ENCODE measurements at places on chromosomes 2 and 18.

GRCh38 chr2:31075431-31075830 lies 62.8 kb downstream of the GALNT14 start:
- DNase-seq, result no peak

DNA sequence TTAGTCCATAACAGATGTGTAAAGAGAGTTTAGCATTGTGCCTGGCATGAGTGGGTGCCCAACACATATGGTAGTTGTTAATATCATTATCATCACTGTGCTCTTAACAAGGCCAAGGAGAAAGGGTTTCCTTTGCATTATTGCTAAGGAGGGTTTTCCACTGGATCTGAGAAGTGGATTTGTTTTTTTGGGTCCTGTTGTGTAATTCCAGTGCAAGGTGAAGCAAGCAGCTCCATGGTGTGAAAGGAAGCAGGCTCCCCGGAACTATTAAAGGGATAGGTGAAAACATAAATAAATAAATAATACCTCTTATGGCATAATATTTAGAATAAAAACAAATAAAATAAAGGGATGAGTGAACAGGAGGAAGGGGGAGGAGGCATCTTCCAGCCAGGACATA lies 65.3 kb downstream of the MTCL1 start:
- no peak for DNase-seq

GRCh38 chr18:31042406-31043181 lies at the start of gene DSC3:
DSC3 (minus strand) TSS chr18:31042742; CDS start chr18:31042660, 82 bp downstream.
- no peak for DNase-seq

DNA sequence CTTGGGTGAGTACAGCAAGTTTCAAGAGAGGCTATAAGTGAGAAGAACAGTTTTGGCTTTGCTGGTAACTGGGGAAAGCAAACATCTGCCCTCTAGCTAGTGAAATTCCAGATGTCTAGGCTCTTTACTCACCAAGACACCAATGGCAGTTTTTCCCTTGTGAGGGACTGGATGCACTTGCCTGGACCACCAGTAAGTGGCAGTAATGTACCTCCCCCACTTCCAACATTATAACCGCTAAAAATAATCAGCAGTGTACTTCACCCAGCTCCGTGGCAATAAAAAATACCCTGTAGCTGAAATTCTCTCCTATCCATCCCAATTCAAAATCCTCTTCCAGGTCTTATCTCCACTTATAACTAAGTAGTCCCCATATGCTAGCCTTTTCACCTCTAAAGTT lies 383.9 kb downstream of the ARHGAP15 start:
- DNase-seq, result no peak

DNA sequence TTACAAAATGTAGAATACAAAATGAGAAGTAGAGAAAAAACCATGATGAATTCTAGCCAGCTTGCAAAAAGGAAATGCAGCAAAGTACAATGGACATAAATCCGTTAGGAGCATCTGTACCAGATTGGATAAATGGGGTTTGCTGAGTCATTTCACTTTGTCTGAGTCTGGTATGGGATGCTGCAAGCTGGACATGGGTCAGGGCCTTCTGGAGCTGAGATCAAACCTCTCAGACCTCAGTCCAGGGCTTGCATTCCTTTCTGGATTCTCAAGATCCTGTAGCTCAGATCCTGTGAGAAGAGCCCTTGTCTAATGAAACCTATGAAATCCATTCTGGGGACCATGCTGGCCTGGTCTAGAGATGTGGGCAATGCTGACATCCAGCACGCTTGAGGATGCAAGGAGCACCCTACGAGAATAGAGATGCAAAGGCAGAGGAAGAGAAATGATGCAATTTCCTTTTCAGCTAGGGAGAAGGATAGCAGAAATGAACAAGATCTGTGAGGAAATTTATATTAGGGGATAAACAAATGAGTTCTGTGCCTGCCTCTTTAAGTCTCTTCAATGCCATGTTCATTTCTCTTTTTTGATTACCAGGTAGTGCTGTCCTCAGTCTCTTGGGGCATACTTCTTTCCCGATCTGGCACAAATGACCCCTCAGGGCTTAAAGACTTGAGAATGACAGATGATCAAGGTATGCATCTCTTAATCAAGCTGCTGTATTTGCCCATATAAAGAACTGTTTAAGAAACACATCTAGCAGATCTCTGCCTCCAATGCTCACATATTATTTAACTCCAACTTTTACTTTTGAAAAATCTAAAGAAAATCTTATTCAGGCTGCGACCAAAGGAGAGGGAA lies 230.4 kb downstream of the MEIS1 start:
- peak; percentile 15 for DNase-seq

Measured in GM04503 (cell line).